H9 (cell line): ENCODE measurements at places on chromosomes 7 and 10. TPM values are rescaled to one million over a fixed set of nuclear protein-coding genes. Genes with fewer than 3 reads are reported as not detected.

DNA sequence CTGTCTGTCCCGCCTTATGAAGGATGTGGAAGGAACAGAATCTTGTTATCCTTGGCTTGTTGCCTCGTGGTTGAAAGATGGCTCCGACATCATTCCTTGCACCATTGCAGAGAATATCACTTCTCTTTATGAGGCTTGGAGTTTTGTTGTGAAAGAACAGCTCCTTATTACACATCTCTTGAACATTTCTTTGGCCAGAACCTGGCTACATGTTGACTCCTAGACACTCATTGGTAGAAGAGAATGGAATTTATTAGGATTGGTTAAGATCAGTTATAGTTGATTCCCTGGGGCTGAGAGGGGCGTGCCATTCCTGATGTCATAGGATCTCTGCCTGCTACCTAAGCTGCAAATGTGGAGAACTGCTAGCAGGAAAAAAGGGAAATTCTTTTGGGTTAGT, 180.5 kb upstream of the CTBP2 start:
- no peak overlapping the region for H3K4me3 ChIP-seq
- H3K27me3 ChIP-seq, result no peaks in the 10 kb centered on the region; the same call in 1 of the 2 replicates
- no peak overlapping the region for H3K27ac ChIP-seq
- no peaks in the 10 kb centered on the region for H3K36me3 ChIP-seq

DNA sequence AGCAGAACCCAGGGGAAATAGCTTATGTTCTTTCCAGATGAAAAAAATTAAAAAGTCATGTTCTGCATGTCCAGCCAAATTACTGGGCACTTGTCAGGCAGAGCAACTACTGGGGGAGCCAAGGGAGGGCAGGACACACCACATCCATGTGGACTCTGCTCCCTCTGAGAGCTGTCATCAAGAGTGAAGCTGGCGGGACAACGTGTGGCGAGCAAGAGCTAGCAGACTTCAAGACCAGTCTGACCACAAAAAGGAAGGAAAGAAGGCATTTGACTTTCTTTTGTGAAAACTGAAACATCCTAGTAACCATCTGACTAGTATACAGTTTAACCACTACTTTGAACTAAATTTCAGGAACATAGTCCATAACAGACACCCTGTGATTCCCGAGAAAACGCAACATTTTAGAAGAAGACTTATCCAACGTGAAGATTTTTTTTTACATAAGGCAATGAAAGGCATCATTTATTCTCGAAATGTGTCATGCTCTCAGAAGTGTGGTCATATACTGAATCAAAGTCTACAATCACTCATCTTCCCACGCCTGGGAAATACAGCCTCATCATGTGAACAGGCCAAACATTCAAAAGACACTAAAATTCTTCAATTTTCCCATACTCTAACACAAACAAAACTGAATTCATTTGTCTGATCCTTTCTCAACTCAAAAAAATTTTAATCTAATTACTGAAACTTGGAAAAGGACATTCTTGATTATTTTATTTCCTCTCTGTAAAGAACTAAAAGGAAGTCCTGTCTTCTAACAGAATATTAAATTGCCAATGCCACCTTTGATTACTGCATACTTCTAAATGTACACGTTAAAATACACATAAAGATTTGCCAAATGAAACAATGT, 15.5 kb downstream of the CYTH3 start:
- H3K27ac ChIP-seq, result no peak overlapping the region
- H3K4me3 ChIP-seq, result no peak overlapping the region
- H3K4me1 ChIP-seq, result no peaks in the 10 kb centered on the region; the same call in 1 of the 2 replicates
- H3K27me3 ChIP-seq, result no peaks in the 10 kb centered on the region

The CCSER2 gene
- total RNA-seq, result 20.9 and 22.2 TPM in 2 replicates

The NXPH1 gene
- 0.11 and 0.15 TPM in 2 replicates for total RNA-seq

The ADGRA1 gene
- total RNA-seq, result 0.11 and 0.13 TPM in 2 replicates
